ENCODE measurements at places on chromosomes 2 and 18.

- DNase-seq, result no peak
Observed at GRCh38 chr2:52253416-52253980, 1221.6 kb upstream of the NRXN1 start.

- peak; percentile 91 for DNase-seq
Observed at GRCh38 chr2:130864830-130865800, 28.4 kb downstream of the ARHGEF4 start.

GRCh38 chr2:20250436-20250835, 25.5 kb upstream of the SDC1 start:
- no peak for DNase-seq

- DNase-seq, result no peak
Observed at GRCh38 chr2:221075203-221075602, 496.9 kb downstream of the EPHA4 start.

- peak; percentile 74 for DNase-seq
Observed at GRCh38 chr18:77160515-77160914, 27.9 kb upstream of the MBP start.

GRCh38 chr2:214695789-214696188, 113.7 kb downstream of the BARD1 start:
- no peak for DNase-seq
